CD4-positive, alpha-beta T cell treated with Interferon alpha-2 for 1 hour (primary cell): ENCODE measurements at places on chromosomes 4 and X.

GRCh38 chrX:16312761-16313623 is 145.7 kb downstream of the MAGEB17 start:
- no peak for DNase-seq

DNA sequence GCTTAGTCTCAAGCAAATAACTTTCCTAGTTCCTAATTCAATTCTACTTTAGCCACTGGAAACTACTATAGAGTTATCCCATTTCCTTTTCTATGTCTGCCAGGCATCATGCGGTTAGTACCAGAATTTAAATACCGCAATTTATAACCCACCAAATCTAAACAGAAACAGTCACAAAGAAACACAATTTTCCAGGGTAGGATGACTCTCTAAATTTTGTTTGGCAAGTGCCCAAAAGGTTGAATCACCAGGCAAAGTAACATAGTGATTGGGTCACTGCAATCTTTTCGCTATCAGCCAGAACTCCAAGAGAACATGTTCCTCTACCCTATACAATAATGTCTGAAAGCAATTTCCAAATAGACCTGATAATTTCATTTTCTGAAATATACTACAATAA is 240.2 kb upstream of the GRIA3 start:
- DNase-seq: no peak

- DNase-seq: no peak
These were observed 161.3 kb upstream of the MAMLD1 start for GRCh38 chrX:150201841-150202240.

DNA sequence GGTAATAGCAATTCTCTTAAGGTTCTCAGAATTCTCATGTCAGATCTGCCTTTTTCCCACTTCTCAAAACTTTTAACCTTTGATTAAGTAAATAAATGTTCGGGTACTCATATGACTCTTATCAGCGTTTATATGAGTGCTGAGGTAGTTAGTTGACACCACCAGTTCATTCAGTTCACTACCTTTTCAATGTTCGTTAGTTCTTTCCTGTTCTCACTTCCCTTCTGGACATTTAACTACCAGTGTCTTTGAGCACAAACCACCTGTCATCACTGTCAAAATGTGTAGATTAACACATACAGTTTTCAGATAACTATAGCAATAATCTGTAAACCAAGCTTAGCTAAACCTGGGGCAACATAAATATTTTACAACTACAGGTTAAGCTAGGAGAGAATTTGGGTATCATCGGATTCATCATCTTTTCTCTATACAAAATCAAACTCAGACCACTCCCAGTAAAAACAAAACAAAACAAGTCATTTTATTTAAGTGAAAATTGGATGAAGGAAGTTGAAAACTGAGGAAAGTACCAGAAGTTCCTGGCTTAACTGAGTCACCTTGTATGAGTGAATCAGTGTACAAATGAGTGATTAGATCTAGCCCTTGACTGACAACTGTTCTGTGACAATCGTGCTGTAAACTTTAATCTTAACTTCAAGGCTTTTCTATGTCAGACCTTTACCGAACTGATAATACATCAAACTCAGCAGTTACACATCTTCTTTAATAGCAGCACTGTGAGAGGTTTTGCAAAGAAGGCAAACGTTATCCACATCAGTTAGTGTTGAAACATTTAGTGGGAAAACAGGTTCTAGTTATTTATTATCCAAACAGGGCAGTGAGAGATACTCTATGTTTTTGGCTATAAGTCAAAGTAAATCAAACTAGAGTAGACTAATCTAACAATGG is 41.9 kb downstream of the ARHGEF38 start:
- no peak for DNase-seq
